CD4-positive, alpha-beta T cell treated with Interleukin-15 for 4 hours (primary cell): ENCODE measurements at places on chromosomes 2 and 18.

DNA sequence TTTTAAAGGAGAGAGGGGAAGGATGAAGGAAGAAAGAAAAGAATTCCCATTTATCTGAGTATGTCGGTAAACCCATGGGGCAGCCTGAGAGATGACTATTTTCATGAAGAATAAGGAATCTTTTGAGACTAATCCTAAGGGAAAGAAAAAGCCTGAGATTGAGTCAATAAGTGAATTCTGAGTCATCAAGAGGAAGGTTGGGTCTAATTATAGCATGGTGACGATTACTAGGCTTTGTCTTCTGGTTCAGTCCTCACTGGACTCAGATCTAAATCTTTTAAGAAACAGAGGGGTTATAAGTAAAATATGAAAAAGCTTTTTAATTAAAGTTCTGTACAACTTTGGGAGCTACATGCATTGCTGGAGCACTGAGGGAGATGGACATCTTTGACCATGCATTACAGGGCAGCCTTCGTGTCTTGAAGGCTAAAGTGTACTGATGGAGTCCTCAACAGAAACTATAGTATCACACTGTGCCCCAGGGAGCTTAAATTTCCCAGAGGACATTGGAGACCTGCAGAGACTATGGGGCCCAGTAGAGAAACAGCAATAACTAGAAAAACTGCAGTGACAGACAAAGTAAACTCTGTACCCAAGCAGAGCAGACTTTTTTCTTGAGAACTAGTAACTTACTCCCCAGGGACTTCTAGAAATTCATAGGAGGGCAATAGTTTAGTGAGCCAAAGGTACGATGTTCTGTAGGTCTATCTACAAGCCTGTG, 260.9 kb downstream of the RAD51AP2 start:
- no peak for DNase-seq

GRCh38 chr2:56811401-56811800, 627.6 kb downstream of the CCDC85A start:
- DNase-seq: no peak

- no peak for DNase-seq
Measured at GRCh38 chr18:13176847-13177246, 41.7 kb upstream of the LDLRAD4 start.

DNA sequence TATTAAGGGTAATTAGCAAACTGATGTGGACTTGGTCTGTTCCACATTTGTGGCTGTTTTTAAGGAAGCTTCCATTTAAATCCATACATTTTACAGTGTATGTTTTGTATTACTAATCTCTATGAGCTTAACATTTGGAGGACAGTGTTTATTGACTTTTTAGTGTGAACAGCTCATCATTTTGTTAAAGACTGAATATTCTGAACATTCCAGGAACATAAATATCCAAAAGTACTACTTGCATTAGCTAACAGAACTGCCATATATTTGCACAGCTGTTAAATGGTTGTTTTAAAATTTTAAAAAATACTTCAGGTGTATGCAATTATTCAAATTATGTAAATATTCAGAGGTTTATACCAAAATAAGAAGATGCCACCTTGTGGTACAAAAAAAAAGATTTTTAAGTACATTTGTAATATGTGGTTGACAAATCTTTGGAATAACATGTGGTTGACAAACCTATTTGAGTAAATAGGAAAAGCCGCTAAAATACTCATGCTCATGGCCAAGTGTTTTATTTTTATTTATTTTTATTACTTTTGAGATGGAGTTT, 439.7 kb upstream of the FANCL start:
- no peak for DNase-seq
